ENCODE measurements at places on chromosomes 5 and 9. TPM values are rescaled to one million over a fixed set of nuclear protein-coding genes. Genes with fewer than 3 reads are reported as not detected.

- peaks cover 8% of the 10 kb centered on the region for H3K27me3 ChIP-seq
- H3K4me3 ChIP-seq, result no peak overlapping the region
- DNase-seq, result no peak
Measured at GRCh38 chr9:87333802-87334201, 163.9 kb upstream of the DAPK1 start.

DNA sequence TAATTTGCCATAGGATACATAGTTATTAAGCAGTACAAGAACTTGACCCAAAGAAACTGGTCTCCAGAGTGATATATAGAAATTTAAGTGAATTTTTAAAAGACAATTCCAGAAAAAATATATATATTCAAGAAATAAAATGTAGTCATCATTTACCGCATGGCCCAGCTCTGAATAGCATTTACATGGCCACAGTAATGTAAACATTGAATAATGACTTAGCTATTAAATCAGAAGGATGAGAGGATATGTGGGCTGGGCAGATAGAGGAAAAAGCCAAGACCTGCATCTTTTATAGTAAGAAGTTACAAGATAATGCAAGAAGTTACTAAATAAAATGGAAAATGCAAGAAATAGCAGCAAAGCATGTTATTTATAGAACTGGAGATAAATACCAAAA lies 405.2 kb upstream of the WWC1 start:
- no peak overlapping the region for H3K27ac ChIP-seq
- H3K27me3 ChIP-seq, result no peaks in the 10 kb centered on the region

- H3K4me1 ChIP-seq, result no peaks in the 10 kb centered on the region
- peaks cover 9% of the 10 kb centered on the region for H3K36me3 ChIP-seq
- no peak for DNase-seq
- H3K4me3 ChIP-seq, result no peak overlapping the region
Measured at GRCh38 chr5:15363601-15364000, 136.4 kb upstream of the FBXL7 start.

DNA sequence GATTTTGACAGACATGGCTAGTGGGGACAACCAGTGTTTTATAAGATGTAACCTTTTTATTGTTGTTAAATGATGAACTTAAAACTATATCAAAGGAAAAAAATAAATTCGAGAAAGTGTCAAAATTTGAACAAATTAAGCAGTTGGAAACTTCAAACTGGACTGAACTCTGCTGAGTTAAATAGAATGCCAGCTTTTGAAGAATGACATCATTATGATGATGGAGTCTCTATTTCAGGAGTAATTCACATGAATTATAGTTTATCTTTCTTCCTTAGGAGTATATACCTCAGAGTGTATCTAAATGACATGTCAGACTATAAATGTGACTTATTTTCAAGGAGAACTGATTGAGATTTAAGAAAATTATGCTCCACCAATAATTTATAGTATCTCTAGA lies 125.2 kb downstream of the CAMK4 start:
- H3K27me3 ChIP-seq, result no peaks in the 10 kb centered on the region
- no peak overlapping the region for H3K4me3 ChIP-seq
- no peak for DNase-seq
- no peaks in the 10 kb centered on the region for H3K36me3 ChIP-seq
- peaks cover 21% of the 10 kb centered on the region for H3K4me1 ChIP-seq

- H3K27ac ChIP-seq, result no peak overlapping the region
- no peak for DNase-seq
- no peaks in the 10 kb centered on the region for H3K4me1 ChIP-seq
- H3K4me3 ChIP-seq, result no peak overlapping the region
- no peaks in the 10 kb centered on the region for H3K27me3 ChIP-seq
Measured at GRCh38 chr9:4937446-4937845, 47.6 kb upstream of the JAK2 start.

DNA sequence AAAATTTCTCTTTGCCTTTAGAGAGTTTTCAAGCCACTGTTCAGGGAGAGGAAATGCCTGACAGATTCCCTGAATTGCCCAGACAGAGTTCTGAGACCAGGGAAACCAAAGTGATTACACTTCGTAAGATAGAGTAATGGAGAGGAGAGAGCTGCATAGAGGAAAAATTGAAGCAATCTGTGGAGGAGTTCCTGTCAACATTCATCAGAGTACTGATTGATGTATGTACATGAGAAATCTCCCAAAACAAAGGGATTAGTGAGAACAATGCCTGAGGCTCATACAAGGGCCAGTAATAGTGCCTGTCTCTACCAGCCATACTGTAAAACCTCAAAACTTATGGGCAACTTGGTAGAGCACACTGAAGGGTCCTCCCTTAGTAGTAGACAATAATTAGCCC lies 79.0 kb upstream of the TRIM32 start:
- no peak overlapping the region for H3K27ac ChIP-seq
- no peak overlapping the region for H3K4me3 ChIP-seq
- H3K27me3 ChIP-seq, result peaks cover 2% of the 10 kb centered on the region
- no peak for DNase-seq
- peaks cover 2% of the 10 kb centered on the region for H3K4me1 ChIP-seq

DNA sequence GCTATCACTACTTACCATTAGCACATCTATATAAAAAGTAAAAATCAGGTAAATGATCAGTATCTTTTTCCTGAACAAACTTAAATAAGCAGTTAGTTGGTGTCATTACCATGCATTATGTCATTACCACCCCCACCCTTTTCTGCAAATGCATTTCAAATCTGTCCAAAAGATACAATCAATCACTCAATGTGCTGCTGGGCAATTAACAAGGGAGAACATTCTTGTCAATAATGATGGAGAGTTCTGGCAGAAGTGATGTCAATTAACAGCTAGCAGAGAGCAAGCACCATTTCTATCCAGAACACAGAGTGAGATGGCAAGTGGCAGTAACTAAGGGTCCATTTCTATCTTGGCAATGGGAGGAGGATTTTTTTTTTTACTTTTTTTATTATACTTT lies 3.5 kb upstream of the PDE4D start:
- peak overlapping the region; percentile 53 for H3K4me3 ChIP-seq
- DNase-seq, result no peak
- peak overlapping the region; percentile 31 for H3K27ac ChIP-seq
- H3K36me3 ChIP-seq, result no peaks in the 10 kb centered on the region

- H3K36me3 ChIP-seq, result peaks cover 8% of the 10 kb centered on the region
- no peaks in the 10 kb centered on the region for H3K4me1 ChIP-seq
- no peak for DNase-seq
- peaks cover 5% of the 10 kb centered on the region for H3K27me3 ChIP-seq
- no peak overlapping the region for H3K27ac ChIP-seq
Measured at GRCh38 chr9:90966480-90967144, 165.0 kb downstream of the SYK start.

DNA sequence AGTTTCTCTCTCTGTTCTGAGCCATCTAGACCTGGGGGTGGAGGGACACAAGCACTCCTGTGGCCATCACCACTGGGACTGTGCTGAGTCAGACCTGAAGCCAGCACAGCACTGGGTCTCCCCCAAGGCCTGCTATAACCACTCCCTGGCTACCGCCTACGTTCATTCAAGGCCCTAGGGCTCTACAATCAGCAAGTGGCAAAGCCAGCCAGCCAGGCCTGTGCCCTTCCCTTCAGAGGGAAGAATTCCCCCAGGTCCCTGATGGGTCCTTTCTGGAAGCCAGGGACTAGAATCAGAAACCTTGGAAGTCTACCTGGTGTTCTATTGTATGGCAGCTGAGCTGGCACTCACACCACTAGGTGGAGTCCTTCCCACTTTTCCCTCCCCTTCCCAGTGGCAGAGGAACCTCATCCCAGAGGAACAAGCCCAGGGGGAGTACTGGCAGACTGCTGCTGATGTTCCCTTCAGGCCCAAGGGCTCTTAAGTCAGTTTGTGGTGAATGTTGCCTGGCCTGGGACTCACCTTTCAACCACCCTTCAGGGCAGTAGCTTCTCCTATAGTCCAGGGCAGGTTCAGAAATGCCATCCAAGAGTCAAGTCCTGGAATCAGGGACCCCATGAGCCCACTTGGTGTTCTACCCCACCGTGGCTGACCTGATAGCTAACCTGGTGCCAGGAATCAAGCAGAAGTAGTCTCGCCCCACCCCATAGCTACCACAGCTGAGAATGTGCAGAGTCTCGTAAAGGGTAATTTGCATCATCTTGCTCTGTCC lies 20.0 kb downstream of the JMY start:
- H3K27me3 ChIP-seq, result peaks cover 2% of the 10 kb centered on the region
- H3K27ac ChIP-seq, result no peak overlapping the region
- DNase-seq, result peak; percentile 59
- no peaks in the 10 kb centered on the region for H3K36me3 ChIP-seq
- peaks cover 8% of the 10 kb centered on the region for H3K4me1 ChIP-seq
- no peak overlapping the region for H3K4me3 ChIP-seq

DNA sequence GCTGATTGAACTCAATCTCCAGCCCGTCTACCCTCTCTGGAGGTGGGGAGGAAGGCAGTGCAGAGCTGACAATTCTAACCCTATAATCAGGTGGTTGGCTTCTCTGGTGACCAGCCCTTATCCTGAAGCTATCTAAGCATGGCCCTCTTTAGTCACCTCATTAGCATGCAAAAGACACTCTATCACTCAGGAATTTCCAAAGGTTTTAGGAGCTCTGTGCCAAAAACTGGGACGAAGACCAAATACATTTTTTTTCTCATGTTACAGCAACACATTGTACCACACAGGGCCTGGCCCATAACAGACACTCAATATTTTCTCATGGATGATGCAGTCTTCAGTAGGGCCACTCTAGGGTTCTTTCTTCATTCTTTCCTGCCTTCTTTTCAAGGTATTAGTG lies 118.8 kb upstream of the VLDLR start:
- no peaks in the 10 kb centered on the region for H3K36me3 ChIP-seq
- no peak for DNase-seq
- no peak overlapping the region for H3K27ac ChIP-seq
- H3K4me3 ChIP-seq, result no peak overlapping the region

DNA sequence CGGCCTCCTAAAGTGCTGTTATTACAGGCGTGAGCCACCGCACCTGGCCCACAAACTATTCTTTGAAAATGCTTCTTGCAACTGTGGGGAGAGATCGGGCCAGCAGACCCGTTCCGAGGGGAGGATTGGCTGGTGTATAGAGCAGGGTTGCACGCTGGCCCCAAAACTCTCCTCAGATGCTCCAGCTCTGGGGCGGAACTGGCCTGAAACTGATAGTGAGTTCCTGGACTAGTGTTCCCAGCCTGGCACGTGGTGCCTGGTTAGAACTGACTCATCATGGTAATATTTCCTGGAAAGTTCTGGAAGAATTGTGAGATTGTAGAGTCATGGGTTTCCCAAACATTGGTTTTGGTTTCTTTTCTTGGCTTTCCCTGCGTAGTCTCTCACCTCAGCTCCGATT lies 120.5 kb downstream of the FBXL7 start:
- no peak for DNase-seq
- peak overlapping the region; percentile 25 for H3K27ac ChIP-seq
- no peak overlapping the region for H3K4me3 ChIP-seq
- no peaks in the 10 kb centered on the region for H3K27me3 ChIP-seq
- H3K36me3 ChIP-seq, result no peaks in the 10 kb centered on the region

DNA sequence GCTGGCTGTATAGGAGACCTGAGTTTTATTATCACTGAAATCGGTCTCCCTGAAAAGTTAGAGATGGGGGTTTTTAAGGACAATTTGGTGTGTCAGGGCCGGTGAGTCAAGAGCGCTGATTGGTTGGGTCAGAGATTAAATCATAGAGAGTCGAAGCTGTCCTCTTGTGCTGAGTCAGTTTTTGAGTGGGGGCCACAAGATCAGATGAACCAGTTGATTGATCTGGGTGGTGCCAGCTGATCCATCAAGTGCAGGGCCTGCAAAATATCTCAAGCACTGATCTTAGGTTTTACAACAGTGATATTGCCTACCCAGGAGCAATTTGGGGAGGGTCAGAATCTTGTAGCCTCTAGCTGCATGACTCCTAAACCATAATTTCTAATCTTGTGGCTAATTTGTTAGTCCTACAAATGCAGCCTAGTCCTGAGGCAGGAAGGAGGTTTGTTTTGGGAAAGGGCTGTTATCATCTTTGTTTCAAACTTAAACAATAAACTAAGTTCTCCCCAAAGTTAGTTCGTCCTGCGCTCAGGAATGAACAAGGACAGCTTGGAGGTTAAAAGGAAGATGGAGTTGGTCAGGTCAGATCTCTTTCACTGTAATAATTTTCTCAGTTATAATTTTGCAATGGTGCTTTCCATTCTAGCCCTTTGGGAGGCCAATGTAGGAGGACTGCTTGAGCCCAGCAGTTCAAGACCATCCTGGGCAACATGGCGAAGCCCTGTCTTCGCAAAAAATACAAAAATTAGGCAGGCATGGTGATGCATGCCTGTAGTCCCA lies 31.6 kb upstream of the RFK start:
- no peak for DNase-seq
- H3K36me3 ChIP-seq, result no peaks in the 10 kb centered on the region
- no peak overlapping the region for H3K4me3 ChIP-seq
- H3K27me3 ChIP-seq, result no peaks in the 10 kb centered on the region

DNA sequence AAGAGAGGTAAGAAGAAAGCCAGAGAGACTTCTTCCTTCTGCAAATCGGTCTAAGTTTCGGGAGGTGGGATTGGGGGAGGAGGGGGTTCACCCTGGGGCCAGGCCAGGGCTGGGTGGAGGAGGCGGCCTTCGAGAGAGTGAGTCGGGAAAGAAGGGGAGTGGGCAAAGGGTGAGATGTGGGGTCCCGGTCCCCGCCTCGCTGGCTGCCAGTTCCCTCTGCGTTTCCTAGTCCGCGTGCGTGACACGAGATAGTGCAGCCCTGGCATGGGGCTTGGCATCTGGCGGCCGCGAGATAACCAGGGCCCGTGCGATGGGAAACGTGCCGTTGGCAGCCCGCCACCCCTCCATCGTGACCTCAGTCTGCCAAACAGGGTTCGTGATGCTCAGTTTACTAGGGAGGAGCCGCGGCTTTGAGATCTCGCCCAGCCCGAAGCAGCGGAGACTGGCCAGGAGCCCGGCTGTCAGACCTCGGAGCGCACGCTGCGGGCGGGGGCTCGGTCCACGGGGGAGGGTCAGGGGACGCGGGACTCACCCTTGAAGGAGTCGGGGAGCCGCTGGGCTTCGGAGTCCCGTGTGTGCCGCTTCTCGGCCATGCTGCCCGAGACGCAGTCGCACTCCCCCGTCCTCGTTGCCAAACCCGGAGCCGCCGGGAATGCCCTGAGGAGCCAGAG lies at the start of gene STOM:
TSS of gene STOM (minus strand) at position 656 of the 671 bp plus-strand sequence. CDS start at position 593, 63 bp downstream.
- peak within 1 kb of the TSS; percentile 78 for H3K27ac ChIP-seq
- peaks cover 2% of the 10 kb centered on the region for H3K27me3 ChIP-seq
- no peaks in the 10 kb centered on the region for H3K36me3 ChIP-seq
- no peaks in the 10 kb centered on the region for H3K4me1 ChIP-seq

DNA sequence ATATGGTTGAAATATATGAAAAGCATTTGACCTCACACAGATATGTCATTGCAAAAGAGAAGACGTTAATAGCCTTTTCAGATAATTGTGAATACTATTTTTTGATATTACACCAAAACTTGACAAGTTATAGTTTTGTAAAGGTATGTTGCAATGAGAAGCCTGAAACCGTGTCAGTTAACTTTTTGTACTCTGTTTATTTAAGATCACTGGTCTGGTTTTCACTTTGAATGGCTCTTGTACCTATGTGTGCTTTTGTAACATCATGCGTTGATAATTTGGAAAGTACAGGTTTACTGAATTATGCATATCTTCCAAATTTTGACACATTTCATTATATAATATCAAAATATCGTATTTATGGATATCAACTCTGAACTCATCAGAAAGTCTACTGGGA lies 177.2 kb downstream of the PBX3 start:
- DNase-seq, result no peak
- no peaks in the 10 kb centered on the region for H3K4me1 ChIP-seq
- H3K4me3 ChIP-seq, result no peak overlapping the region
- H3K27me3 ChIP-seq, result no peaks in the 10 kb centered on the region
- no peaks in the 10 kb centered on the region for H3K36me3 ChIP-seq
- no peak overlapping the region for H3K27ac ChIP-seq

The PDGFRB gene
- 2.9 TPM for total RNA-seq

The KIF4B gene
- not detected for total RNA-seq

The HACD4 gene
- total RNA-seq, result 0.10 TPM

The ANKDD1B gene
- total RNA-seq, result 2.3 TPM

The HSPB3 gene
- not detected for total RNA-seq
